GM23338 (cell line): ENCODE measurements at places on chromosomes 5 and 9. TPM values are rescaled to one million over a fixed set of nuclear protein-coding genes. Genes with fewer than 3 reads are reported as not detected.

DNA sequence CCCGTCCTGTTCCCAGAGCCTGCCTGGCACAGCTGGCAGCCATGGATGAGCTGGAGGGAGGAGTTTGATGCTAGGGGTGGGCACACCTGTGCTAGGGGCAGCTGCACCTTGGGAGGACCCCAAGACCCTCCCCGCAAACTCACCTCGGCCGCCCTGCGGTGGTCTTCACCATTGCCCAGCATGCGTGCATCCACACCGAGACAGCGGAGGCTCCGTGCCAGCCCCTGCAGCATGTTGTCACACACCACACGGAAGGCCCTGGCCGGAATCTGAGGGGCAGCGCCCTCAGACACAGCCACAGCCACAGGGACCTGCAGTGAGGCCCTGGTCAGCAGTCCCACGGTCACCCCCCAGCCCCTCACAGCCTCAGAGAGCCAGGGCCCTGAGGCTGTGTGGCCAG lies 45.9 kb upstream of the NRARP start:
- DNase-seq: no peak
- H3K4me3 ChIP-seq: no peak overlapping the region
- no peaks in the 10 kb centered on the region for H3K4me1 ChIP-seq
- H3K36me3 ChIP-seq: no peaks in the 10 kb centered on the region; the same call in 1 of the 2 replicates
- no peak overlapping the region for H3K27ac ChIP-seq
- no peaks in the 10 kb centered on the region for H3K27me3 ChIP-seq

TICAM2 gene
- 1.0 and 1.4 TPM in 2 replicates for polyA plus RNA-seq

DNA sequence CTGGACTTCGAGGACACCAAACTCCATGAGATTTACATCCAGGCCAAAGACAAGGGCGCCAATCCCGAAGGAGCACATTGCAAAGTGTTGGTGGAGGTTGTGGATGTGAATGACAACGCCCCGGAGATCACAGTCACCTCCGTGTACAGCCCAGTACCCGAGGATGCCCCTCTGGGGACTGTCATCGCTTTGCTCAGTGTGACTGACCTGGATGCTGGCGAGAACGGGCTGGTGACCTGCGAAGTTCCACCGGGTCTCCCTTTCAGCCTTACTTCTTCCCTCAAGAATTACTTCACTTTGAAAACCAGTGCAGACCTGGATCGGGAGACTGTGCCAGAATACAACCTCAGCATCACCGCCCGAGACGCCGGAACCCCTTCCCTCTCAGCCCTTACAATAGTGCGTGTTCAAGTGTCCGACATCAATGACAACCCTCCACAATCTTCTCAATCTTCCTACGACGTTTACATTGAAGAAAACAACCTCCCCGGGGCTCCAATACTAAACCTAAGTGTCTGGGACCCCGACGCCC lies 1.3 kb downstream of the PCDHGC3 start:
- peak overlapping the region; percentile 66 for H3K4me3 ChIP-seq
- DNase-seq: no peak
- no peaks in the 10 kb centered on the region for H3K36me3 ChIP-seq
- H3K27ac ChIP-seq: no peak overlapping the region
- peaks cover 39% of the 10 kb centered on the region for H3K27me3 ChIP-seq

GRCh38 chr5:55575815-55576583 lies 41.2 kb upstream of the PLPP1 start:
- DNase-seq: no peak
- no peaks in the 10 kb centered on the region for H3K27me3 ChIP-seq
- peaks cover 38% of the 10 kb centered on the region for H3K4me1 ChIP-seq
- no peak overlapping the region for H3K4me3 ChIP-seq

DNA sequence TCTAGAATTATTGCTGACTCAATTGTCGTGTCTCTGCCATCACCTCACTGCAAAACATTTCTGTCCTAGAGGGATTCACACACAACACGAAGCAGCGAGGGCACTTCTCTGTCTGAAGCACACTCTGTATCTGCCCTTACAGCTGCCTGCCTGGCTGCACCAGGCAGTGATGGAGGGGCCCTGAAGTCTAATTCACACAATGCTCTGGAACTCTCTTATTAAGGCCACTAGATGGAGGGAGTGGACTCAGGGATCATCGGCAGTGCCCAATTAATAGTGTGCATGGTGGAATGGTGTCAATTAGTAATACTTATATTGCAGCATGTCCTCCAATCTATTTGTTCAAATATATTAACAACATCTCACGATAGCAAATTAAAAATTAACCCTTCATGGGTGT lies 157.5 kb upstream of the MAP1B start:
- DNase-seq: no peak
- no peak overlapping the region for H3K27ac ChIP-seq
- H3K27me3 ChIP-seq: no peaks in the 10 kb centered on the region
- H3K36me3 ChIP-seq: no peaks in the 10 kb centered on the region; the same call in 1 of the 2 replicates
- H3K4me3 ChIP-seq: no peak overlapping the region

DNA sequence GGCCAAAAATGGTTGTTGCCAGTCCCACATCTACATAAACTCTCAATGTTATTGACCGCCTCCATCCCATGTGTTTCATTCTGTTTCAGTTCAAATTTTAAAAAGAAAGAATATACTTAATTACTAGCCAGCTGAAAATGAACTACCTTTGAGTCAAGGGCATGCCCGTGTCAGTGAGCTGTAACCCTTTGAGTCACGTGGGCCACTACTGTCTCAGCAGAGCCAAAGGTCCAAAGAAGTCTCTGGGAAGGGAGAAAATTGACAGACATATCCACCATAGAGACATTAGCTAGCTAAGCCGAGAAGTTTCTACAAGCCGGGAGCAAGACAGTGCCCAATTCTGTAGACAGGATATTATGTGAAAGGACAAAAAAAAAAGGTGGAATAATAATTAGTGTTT lies 59.7 kb downstream of the NIM1K start:
- no peaks in the 10 kb centered on the region for H3K36me3 ChIP-seq
- no peaks in the 10 kb centered on the region for H3K27me3 ChIP-seq
- no peak for DNase-seq

HAVCR1 gene
- not detected in 2 replicates for polyA plus RNA-seq

- H3K27ac ChIP-seq: no peak overlapping the region
- no peaks in the 10 kb centered on the region for H3K36me3 ChIP-seq
- DNase-seq: no peak
- no peaks in the 10 kb centered on the region for H3K27me3 ChIP-seq
- no peaks in the 10 kb centered on the region for H3K4me1 ChIP-seq
Observed at GRCh38 chr5:25150819-25151218, 506.0 kb upstream of the CDH10 start.

DNA sequence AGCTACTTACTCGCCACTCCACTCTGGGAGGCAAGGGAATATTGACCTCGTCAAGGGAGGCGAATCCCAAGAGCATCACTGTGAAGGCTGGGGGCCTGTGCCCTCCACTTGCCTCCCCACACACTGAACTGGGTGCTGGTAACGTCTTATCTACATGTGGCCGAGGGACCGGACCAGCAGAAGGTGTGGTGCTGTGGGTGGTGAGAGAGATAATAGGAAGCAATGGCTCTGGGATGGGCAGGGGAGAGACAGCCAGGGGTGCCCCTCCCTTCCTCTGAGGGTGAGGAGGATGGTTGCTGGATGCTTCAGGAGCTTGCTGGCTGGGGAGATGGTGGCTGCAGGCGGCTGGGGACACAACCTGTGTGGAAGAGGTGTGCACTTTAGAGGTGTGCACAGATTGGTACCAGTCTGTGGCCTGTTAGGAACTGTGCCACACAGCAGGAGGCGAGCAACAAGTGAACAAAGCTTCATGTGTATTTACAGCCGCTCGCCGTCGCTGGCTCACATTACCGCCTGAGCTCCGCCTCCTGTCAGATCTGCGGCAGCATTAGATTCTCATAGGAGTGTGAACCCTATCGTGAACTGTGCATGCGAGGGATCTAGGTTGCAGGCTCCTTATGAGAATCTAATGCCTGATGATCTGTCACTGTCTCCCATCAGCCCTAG lies 100.3 kb downstream of the ENTREP1 start:
- no peaks in the 10 kb centered on the region for H3K4me1 ChIP-seq
- H3K27me3 ChIP-seq: no peaks in the 10 kb centered on the region
- DNase-seq: no peak
- H3K27ac ChIP-seq: no peak overlapping the region
- H3K36me3 ChIP-seq: no peaks in the 10 kb centered on the region

DNA sequence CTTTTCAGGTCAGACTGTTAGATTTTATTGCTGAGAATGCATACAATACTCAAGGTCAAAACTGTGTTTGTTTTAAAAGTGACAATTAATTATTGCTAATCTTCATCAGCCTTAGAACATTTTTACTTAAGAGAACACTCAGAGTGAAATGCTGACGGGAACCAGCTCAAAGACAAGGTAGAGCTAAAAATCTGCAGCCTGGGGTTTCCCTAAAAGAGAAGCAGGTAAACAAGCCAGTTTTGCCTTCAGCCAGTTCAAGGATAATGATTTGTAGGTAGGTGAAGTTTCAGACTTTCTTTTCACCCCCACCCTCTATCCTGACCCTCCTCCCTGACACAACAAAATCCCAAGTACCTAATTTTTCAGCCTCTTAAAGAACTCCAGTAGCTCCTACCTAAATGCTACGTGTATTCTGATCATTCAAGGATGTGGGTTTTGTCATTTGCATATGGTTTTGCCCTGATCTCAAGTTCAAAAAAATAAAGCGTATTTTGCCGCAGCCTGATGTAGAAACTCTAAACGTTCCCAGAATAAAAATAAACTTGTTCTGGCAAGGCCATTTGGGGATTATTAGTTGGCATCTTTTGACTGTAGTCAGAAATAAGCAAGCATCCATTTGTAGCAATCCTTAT lies 407.2 kb downstream of the EFNA5 start:
- H3K27me3 ChIP-seq: no peaks in the 10 kb centered on the region
- H3K27ac ChIP-seq: no peak overlapping the region
- DNase-seq: no peak
- H3K4me3 ChIP-seq: no peak overlapping the region
- no peaks in the 10 kb centered on the region for H3K4me1 ChIP-seq

- no peak overlapping the region for H3K27ac ChIP-seq
- H3K4me1 ChIP-seq: no peaks in the 10 kb centered on the region
- DNase-seq: no peak
- no peaks in the 10 kb centered on the region for H3K27me3 ChIP-seq
Observed at GRCh38 chr9:114779352-114779845, 26.4 kb downstream of the TNFSF15 start.

- no peak overlapping the region for H3K4me3 ChIP-seq
- peaks cover 46% of the 10 kb centered on the region for H3K4me1 ChIP-seq
Observed at GRCh38 chr5:171913987-171914273, 92.5 kb downstream of the FBXW11 start.

DNA sequence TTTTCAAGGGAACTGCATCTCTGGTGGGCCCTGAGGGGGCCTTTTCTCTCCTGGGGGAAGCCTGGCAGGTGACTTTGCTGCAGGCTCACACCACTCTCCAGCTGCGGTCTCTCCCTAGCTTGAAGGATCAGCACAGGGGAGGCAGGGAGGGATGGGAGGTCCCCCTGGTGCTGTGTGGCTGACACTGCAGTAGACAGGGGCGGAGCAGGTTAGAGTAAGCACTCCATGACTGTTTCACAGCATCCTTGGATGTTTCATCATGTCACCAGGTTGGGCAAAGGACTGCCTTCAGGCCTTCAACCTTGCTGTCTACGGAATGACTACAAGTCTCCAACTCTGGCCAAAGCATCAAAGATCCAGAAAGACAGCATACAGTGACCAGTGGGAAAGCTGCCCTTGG lies 470.7 kb downstream of the CDK5RAP2 start:
- no peak overlapping the region for H3K27ac ChIP-seq
- H3K36me3 ChIP-seq: no peaks in the 10 kb centered on the region
- no peak overlapping the region for H3K4me3 ChIP-seq
- no peaks in the 10 kb centered on the region for H3K4me1 ChIP-seq

- H3K4me1 ChIP-seq: peaks cover 8% of the 10 kb centered on the region; the same call in 1 of the 2 replicates
- no peak overlapping the region for H3K4me3 ChIP-seq
- DNase-seq: no peak
- no peak overlapping the region for H3K27ac ChIP-seq
- H3K36me3 ChIP-seq: no peaks in the 10 kb centered on the region
Observed at GRCh38 chr9:89598926-89599325, 5.9 kb upstream of the GADD45G start.

GGTA1 gene
- polyA plus RNA-seq: 0.16 and 0.17 TPM in 2 replicates

DNA sequence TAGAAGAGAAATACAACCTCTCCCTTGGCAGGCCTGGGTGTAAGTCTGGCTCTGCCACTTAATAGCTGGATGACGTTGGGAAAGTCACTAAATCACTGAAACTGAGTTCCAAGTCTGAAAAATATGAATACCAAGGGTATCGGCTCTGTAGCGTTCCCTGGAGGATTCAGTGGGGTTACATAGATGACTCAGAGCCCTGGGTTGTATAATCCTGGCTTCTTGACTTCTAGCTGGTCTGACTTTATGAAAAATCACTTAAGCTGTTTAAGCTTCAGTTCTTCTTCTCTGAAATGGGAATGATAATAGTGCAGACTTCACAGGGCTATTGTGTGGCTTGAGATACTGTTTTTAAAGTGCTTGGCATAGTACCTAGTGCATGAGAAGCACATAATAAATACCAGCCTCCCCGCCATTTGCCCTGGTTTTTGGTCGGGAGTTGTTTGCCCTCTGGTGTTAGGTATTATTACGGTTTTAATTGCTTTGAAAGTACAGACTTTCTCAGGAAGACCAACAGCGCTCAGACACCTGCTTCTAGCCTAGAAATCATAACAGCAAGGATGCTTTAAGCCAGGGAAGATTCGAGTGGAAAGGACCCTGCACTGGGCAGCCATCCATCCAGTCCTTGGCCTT lies 43.0 kb downstream of the CYFIP2 start:
- H3K27ac ChIP-seq: no peak overlapping the region
- H3K27me3 ChIP-seq: no peaks in the 10 kb centered on the region
- H3K4me1 ChIP-seq: no peaks in the 10 kb centered on the region
- no peak overlapping the region for H3K4me3 ChIP-seq

SIT1 gene
- 13.2 TPM in 2 replicates for polyA plus RNA-seq

- H3K36me3 ChIP-seq: no peaks in the 10 kb centered on the region
- H3K4me3 ChIP-seq: no peak overlapping the region
- DNase-seq: peak; percentile 41
- no peaks in the 10 kb centered on the region for H3K4me1 ChIP-seq
Observed at GRCh38 chr9:91253488-91253887, 108.2 kb downstream of the AUH start.

ANKRD18B gene
- 9.2 and 12.4 TPM in 2 replicates for polyA plus RNA-seq

SPINK4 gene
- not detected in 2 replicates for polyA plus RNA-seq

EMB gene
- polyA plus RNA-seq: 24.6 and 27.5 TPM in 2 replicates

PCDHB5 gene
- polyA plus RNA-seq: 18.7 and 20.0 TPM in 2 replicates

- no peak for DNase-seq
- H3K27me3 ChIP-seq: no peaks in the 10 kb centered on the region
- no peaks in the 10 kb centered on the region for H3K4me1 ChIP-seq
Observed at GRCh38 chr9:108684288-108685025, 171.3 kb downstream of the ACTL7B start.

INSL6 gene
- polyA plus RNA-seq: 0.19 TPM in 1 of 2 replicates, not detected in the other

FSTL4 gene
- 1.4 and 2.8 TPM in 2 replicates for polyA plus RNA-seq

DNA sequence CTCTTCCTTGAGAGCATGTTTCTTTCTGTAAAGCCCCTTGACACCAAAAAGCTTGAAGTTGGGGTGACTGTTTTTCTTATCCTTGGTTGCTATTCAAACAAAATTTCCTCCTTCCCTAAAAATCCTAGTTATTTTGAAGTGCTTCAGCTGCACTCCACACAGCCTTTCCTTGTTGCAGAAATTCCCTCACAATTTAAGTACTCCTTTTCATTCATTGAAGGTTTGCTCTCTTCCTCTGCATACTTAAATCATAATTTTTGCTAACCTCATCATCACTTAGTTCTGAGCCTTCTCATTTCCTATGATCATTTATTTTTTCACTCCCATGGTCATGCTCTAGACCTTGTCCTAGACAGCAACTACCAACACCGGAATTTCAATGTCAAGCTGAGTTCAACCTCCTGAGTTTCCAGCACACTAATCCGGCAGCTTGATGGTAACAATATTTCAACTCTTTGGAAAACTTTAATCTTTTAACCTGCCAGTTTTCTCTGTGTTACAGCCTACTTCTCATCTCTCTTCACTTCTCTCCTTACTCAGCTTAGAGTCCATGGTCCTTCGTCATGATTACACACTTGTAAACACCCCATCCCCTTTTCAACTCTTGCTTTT lies 78.7 kb upstream of the ACTBL2 start:
- DNase-seq: no peak
- H3K4me1 ChIP-seq: no peaks in the 10 kb centered on the region
- no peaks in the 10 kb centered on the region for H3K36me3 ChIP-seq
